Endothelial cell (in vitro differentiated cells): ENCODE measurements at places on chromosomes 4 and X. TPM values are rescaled to one million over a fixed set of nuclear protein-coding genes. Genes with fewer than 3 reads are reported as not detected.

Gene AIMP1
- 25.4 TPM for total RNA-seq

Gene DNAAF6
- 1.2 TPM for total RNA-seq

Gene MMRN1
- 304 TPM for total RNA-seq

Gene PCSK1N
- 2.0 TPM for total RNA-seq

Gene SYP
- total RNA-seq, result 1.8 TPM

Gene ADAMTS3
- 7.4 TPM for total RNA-seq

Gene IL9R
- 0.38 TPM for total RNA-seq

Gene CCNI
- 303 TPM for total RNA-seq

Gene FREM3
- total RNA-seq, result 0.56 TPM

Gene CT55
- total RNA-seq, result 0.21 TPM

Gene STARD8
- total RNA-seq, result 82.7 TPM

Gene AKAP4
- total RNA-seq, result not detected

Gene GRIA3
- 0.51 TPM for total RNA-seq

Gene ZDHHC15
- total RNA-seq, result 3.7 TPM

Gene IL1RAPL2
- 0.51 TPM for total RNA-seq

Gene CDKL5
- 10.6 TPM for total RNA-seq

Gene IBSP
- total RNA-seq, result not detected

Gene GLUD2
- total RNA-seq, result 0.46 TPM

Gene RBM47
- 4.6 TPM for total RNA-seq

Gene HELT
- total RNA-seq, result not detected

Gene DMRTC1
- 0.38 TPM for total RNA-seq

Gene FRYL
- 93.3 TPM for total RNA-seq

Gene XK
- 0.31 TPM for total RNA-seq

Gene RAB39B
- 1.3 TPM for total RNA-seq

Gene AWAT1
- total RNA-seq, result not detected

Gene WDR17
- 0.64 TPM for total RNA-seq

Gene ZNF674
- total RNA-seq, result 7.3 TPM

Gene CXCL6
- 0.15 TPM for total RNA-seq

Gene C4orf50
- total RNA-seq, result 0.05 TPM

Gene CYTL1
- total RNA-seq, result not detected

Gene ERCC6L
- 1.7 TPM for total RNA-seq

Gene GABRG1
- total RNA-seq, result not detected

Gene BEX3
- total RNA-seq, result 313 TPM

Gene TCEAL7
- 23.7 TPM for total RNA-seq

Gene CITED1
- 3.2 TPM for total RNA-seq

Gene NRK
- total RNA-seq, result 1.8 TPM

Gene TLR2
- not detected for total RNA-seq

Gene METTL14
- total RNA-seq, result 45.0 TPM

Gene STPG2
- total RNA-seq, result 2.5 TPM

Gene GPR143
- total RNA-seq, result 16.8 TPM

Gene HTN1
- not detected for total RNA-seq

Gene F8A3
- 0.31 TPM for total RNA-seq
